ENCODE measurements at places on chromosomes 6 and 20.

DNA sequence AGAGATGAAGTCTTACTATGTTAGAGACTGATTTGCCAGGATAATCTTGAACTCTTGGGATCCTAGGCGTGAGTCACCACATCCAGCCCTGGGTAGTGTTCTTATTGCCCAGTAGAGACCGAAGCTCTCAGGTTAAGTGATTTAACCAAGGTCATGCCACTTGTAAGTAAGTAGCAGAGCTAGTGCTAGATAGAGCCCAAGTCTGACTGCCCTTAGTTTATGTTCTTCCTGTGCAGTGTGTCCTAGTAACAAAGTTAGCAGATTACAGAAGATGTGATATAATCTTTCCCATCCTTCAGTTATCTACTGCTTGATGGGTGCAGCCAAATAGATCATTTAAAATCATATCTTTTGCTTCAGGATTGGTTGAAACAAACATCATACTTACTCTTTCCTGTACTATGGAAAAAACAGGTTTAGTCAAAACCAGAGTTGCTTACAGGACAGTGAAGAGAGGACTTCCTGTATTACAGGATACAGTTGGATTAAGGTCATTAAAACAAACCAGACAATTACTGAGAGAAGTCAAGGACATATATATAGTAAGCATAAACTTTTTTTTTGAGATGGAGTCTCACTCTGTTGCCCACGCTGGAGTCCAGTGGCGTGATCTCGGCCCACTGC is 9.5 kb upstream of the PABPC1L start:
- no peak for DNase-seq

- DNase-seq, result no peak
Measured at GRCh38 chr6:98875375-98875774, 41.0 kb downstream of the POU3F2 start.

- DNase-seq, result no peak
Measured at GRCh38 chr20:59385480-59385879, 85.1 kb downstream of the EDN3 start.

GRCh38 chr6:28600245-28600644 is 74.6 kb downstream of the GPX5 start:
- DNase-seq, result no peak

- DNase-seq, result no peak
Measured at GRCh38 chr6:26330859-26331217, 34.2 kb upstream of the BTN3A2 start.

DNA sequence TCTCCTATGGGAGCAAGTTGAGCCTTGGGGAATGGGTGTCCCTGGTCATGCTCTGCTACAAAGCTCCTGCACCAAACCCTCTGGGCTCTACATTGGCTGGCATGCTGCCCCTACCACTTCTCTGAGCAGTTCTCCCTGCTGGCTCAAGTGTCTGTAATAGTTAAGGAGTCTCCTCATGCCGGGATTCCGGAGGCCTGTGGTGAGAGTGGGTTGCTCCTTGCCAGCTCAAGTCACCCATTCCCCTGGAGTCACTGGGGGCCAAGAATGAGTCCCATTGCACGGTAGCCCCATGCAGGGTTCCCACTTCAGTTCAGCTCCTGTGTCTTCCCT is 173.9 kb downstream of the PRDM13 start:
- DNase-seq, result no peak

DNA sequence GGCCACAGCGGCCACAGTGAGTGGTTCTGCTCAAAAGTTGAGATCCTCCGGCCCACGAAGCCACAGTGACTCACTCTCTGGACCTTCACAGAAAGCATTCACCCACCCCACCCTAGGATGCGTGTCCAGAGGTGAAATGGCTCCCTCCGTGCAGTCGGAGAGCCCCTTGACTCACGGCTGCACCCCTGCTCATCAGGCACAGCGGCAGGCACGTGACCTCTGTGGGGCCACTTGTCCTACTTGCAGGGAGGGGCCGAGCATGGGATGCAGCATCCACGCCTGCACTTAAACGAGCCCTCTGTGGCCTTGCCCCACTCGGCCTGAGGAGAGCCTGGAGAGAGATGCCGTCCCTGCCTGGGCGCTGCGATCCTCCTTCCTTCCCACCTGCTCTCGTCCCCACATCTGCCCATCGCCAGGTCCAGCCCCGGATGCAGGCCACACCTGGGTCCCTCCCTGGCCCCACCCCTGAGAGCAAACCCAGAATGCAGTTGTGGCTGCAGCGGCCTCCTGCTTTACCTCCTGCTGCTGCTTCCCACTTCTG is 28.7 kb downstream of the NTSR1 start:
- DNase-seq, result no peak

- DNase-seq, result no peak
Measured at GRCh38 chr20:45117581-45117980, 2.6 kb upstream of the WFDC5 start.

GRCh38 chr6:156163311-156163710 is 613.9 kb upstream of the ARID1B start:
- no peak for DNase-seq

GRCh38 chr6:10831609-10832008 is 6.7 kb downstream of the MAK start:
- DNase-seq, result no peak

DNA sequence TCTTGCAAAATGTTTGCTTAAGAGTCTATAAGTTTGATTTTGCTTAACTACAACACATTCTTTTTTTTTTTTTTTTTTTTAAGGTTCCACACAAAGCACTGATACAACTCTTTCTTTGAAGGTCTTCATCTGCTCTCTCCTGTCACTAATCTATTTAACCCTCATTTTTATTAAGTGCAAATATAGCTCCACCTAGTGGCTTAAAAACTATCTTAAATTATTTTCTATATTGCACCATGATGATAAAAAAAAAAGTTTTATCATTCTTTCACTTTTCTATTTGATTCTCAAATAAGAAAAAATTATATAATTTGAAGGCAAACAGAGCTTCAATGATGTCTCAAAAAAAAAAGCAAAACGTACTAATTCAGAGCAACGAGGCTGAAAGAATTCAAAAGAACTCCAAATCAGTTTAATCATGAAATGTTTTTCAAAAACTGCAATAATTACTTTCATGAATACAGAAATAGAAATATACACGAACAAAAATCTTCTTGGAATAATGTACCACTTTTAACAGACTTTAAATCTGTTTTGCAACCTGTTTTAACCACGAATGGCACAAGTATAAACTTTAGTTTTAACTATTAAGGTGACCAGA is 12.8 kb downstream of the ESF1 start:
- DNase-seq, result no peak

GRCh38 chr20:52992632-52993031 is 20.5 kb downstream of the TSHZ2 start:
- no peak for DNase-seq

DNA sequence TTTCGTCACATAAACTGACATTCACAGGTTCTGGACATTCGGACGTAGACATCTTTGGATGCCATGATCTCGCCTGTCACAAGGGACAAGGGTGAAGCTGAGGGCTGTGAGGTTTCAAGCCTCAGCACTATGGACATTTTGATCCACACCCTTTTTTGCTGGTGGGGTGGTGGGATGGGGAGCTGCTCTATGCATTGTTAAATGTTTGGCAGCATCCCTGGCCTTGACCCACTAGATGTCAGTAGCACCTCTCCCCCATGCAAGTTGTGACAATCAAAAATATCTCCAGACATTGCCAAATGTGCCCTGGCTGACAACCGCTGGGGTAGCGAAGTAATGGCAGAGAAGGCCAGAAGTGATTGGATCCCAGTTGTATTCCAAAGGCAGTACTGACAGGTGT is 229.4 kb downstream of the TSHZ2 start:
- no peak for DNase-seq

DNA sequence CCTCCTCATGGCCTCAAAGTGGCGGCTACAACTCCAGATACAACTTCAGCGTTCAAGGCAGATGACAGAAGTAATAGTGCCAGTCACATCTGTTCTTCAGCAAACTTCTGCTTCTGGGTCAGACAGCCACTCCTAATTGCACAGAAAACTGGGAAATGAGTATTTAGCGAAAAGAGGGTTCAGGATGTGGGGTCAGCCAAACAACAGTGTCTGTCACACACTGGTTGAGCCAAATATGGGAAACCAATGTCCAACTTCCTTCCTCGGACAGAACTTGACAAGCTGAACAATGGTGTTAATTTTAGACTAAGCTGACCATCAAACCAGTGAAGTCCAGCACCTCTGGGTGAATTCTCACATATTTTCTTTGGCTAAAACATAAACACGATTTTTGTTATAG is 22.1 kb downstream of the NUDT3 start:
- DNase-seq, result no peak

- DNase-seq, result no peak
Measured at GRCh38 chr6:122735582-122735981, 43.9 kb upstream of the FABP7 start.

DNA sequence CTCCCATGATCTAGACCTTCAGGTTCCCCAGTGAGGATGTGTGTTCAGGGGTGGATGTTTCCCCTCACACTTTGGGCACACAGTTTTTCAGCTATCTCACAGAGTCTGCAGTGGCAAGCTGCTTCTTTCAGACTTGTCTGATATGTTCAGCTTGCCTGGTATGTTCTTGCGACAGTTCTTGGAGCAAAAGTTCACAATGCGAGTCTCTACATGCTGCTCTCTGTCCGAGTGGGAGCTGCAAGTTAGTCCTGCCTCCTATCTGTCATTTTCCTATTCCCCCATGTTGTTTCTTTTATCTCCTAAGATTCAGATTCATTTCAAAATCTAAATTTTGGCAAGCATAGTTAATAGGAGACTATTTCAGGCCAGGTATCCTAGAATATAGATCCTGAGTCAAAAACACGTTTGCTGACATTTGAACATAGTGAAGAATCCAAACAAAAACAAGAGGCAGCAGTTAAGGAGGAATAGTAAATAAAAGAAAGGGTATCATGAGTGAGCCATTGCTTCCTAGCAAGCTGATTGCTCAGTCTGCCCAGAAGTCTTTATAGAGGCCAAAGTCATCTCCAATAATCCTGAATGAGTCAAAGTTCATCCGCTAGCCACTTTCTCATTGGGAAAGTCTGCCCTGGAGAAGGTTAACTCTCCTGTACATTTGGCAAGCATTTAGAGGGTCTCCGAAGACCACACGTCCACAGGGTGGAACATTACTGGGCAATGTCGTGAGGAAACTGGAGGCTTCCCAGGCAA is 140.2 kb upstream of the MOCS1 start:
- no peak for DNase-seq

GRCh38 chr6:124294574-124295200 is 491.0 kb downstream of the NKAIN2 start:
- DNase-seq, result no peak

GRCh38 chr6:24122139-24122538 is 3.9 kb upstream of the NRSN1 start:
- no peak for DNase-seq

DNA sequence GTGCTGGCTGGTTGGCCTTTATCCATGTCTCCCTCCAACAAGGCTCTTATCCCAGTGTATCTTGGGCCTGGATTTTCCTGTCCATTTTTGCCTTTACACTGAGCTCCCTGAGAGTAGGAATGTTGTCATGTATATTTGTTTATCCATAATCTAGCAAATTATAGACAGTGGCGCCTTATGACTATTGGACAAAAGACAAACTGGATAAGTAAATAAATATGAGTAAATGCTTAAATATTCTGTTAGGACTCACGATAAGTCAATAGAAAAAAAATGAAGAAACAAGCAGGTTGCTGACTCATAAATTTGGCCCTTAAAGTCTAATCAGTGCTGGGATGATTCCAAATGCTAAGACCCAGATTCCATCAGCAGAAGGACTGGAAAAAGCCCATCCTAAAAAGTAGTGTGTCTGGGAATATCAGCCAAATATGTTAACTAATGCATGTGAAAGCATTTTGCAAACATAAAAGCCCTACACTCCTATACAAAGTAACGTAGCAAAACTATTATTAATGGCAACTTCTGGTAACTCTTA is 55.0 kb upstream of the PCSK2 start:
- no peak for DNase-seq

GRCh38 chr6:21046276-21046675 is 512.0 kb downstream of the CDKAL1 start:
- DNase-seq, result no peak

DNA sequence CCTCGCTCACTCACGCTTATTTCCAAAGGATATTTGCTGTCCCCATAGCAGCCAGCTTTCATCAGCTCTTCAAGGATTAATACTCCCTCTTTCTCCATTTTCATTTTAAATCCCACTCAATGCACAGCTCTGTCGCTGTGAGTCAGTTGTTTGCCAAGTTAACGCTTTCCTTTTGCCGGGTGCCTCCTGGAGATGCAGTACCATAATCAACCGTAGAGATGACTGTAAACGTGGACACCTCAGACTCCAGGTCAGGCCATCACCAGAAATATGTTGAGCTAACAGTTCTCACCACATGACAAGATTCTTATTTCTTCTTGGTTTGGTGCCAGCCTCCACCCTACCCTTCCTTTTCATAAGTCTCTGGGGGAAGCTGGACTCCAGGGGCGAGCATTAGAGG is 66.6 kb upstream of the TAB2 start:
- DNase-seq, result no peak

- no peak for DNase-seq
Measured at GRCh38 chr6:72946774-72947173, 278.5 kb downstream of the KHDC1L start.

- DNase-seq, result no peak
Measured at GRCh38 chr6:79993012-79993910, 11.2 kb upstream of the TTK start.

DNA sequence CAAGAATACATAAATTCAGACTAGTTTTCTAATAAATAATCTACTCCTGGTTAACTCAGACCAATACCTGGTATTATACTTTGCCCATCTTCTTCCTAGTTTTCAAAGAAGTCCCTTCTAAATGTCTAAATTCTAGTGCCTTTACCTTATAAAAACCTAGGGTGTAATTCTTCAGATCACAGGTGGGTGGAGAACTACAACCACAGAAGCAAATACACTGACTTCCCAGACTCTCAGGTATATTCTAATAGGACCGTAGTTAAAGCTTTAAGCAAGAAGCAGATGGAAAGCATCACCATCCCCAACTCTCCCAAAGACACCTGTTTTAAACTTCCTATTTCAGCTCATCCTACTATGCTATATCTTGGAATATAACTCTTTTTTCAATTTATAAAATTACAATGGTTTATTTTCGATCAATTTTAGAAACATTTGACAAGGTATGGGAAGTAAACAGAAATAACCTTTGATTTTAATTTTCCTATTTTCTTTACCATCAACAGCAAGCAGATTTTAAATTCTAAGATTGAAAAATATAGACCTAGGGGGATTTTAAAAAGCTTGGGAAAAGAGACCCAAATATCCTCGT is 15.8 kb downstream of the MAN1A1 start:
- no peak for DNase-seq
